Cerebellar nuclear complex (tissue), 1 donor: ENCODE measurements at places on chromosomes 2 and 18.

GRCh38 chr2:74461187-74462053, 3.2 kb downstream of the WBP1 start:
- no peak for DNase-seq

DNA sequence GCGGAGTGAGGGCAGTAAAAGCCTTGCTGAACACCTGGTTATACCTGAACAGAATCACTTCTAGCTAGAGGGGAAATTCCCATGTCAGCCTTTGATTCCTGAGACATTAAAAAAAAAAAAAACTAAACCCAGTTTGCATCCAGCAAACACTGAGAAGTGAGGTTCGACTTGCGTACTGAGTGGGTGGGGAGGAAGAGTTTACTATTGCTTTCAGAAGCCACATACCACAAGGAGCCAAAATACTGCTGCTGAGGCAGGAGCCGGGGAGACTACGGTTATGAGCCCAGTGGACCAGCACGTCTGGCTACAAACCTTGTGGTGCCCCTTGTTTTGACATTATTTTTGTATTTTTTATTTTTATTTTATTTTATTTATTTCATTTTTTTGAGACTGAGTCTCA, 2.7 kb downstream of the COLEC11 start:
- no peak for DNase-seq

GRCh38 chr2:127024769-127025358, 82.1 kb downstream of the BIN1 start:
- no peak for DNase-seq

DNA sequence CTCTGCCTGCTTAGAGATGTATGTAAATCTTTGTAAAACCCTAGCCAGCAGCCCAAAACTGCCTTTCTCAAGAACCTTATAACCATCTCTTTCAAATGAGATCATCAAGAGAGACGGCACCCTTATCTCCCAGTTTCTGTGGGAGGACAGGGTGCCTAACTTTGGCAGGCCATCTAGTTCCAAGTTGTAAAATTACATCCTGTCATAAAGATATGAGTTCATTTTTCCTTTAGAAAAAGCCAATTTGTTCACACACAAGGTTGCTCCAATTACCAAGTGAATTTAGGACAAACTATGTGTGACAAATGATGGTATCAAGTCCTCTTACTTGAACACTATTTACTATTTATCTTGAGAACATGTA, 65.3 kb downstream of the MEMO1 start:
- DNase-seq, result no peak

DNA sequence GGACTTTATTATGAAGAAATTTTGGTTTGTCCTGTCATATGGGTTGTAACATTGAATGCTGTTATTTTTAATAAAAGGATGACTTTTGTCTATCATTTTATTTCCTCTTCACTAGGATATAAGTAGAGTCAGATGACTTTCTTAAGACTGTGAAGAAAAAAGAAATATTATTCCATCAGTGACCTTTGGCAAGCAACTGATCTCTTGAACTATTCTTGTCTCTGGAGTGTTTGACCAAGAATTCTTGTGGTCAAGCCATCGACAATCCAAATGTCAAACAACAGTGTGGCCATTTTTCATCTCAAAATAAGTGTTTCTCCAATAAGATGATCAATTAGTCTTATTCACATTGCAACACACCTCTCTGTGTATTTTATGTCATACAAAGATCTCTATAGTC, 24.9 kb downstream of the HOXD1 start:
- DNase-seq, result no peak

DNA sequence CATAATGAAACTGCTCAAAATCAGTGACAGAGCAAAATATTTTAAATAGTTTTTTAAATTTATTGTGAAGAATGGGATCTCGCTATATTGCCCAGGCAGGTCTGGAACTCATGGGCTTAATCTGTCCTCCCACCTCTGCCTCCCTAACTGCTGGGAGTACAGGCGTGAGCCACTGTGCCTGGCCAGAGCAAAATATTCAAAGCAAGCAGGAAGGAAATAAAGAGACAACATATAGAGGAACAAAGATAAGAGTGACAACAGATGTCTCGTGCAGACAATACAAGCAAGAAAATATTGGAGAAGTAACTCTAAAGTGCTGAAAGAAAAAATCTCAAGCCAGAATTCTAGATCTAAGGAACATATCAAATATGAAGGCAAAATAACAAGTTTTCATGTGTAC, 5.0 kb upstream of the SCLY start:
- no peak for DNase-seq

DNA sequence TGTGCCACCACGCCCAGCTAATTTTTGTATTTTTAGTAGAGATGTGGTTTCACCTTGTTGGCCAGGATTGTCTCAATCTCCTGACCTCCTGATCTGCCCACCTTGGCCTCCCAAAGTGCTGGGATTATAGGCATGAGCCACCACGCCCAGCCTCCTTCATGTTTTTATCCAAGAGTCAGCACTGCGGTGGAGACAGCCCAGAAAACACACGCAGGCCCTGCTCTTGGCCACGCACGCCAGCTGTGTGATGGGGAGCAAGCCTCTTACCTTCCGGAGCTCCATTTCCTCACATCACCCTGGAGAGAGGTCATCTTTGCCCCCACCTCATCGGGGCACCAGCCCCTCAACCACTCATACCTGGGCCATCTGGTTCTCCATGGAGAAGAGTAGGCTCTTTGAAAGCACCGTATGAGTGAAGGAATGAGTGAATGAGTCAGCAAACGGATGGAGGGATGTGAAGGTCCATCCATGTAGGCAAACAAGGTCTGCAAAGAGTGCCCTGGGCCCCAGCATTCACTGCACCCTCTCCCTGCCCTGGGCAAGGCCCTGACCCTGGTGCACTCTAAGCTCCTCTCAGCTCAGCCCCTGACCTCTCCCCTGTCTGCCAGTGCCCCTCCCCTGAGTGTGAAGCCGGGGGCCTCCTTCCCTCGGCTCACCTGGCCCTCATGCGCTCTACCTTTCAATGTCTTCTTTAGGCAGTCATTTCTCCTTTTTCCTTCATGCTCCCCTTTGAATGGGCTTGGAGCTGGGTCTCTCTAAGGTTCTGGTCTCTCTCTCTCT, 7.4 kb downstream of the GYPC start:
- no peak for DNase-seq

- no peak for DNase-seq
These were observed 35.6 kb downstream of the SLC25A12 start for GRCh38 chr2:171858397-171858958.

DNA sequence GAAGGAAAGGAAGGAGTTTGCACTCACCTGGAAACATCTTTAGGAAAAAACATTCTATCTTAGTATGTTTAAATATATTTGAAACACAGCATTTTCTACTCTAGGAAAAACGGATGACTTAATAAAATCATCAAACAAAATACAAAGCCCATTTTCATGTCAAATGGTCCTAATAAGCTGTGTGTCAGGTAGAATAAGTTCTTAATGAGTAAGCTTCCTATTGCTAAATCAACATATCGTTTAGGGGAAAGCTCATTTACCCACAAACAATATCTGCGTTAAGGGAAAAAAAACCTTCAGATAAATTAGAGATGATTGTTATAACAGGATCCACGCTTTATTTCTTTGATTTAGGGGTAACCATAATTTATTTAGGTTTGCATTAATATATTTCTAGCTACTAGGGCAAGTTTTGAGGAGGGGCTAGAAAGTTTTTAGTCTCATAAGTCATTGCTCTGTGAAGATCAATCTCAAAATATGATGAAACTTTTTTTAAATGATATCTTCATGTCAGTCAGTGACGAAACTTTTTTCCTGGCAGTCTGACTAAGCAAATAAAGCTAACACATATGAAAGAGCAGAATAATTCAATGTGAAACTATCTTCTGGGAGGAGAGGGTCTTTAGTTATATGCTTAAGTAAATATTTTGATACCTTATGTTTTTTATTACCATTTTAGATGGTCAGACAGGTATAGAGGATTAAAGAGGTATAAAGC, 147.1 kb downstream of the WDSUB1 start:
- no peak for DNase-seq

GRCh38 chr2:235002198-235003095, 50.6 kb downstream of the SH3BP4 start:
- no peak for DNase-seq

GRCh38 chr2:146467425-146467824, 1377.4 kb upstream of the ACVR2A start:
- DNase-seq, result no peak

GRCh38 chr2:20541651-20542050, 94.8 kb downstream of the RHOB start:
- DNase-seq, result no peak

- no peak for DNase-seq
These were observed 2.6 kb downstream of the AFG3L2 start for GRCh38 chr18:12374401-12374800.

GRCh38 chr2:54353216-54353615, 97.2 kb upstream of the TSPYL6 start:
- no peak for DNase-seq

DNA sequence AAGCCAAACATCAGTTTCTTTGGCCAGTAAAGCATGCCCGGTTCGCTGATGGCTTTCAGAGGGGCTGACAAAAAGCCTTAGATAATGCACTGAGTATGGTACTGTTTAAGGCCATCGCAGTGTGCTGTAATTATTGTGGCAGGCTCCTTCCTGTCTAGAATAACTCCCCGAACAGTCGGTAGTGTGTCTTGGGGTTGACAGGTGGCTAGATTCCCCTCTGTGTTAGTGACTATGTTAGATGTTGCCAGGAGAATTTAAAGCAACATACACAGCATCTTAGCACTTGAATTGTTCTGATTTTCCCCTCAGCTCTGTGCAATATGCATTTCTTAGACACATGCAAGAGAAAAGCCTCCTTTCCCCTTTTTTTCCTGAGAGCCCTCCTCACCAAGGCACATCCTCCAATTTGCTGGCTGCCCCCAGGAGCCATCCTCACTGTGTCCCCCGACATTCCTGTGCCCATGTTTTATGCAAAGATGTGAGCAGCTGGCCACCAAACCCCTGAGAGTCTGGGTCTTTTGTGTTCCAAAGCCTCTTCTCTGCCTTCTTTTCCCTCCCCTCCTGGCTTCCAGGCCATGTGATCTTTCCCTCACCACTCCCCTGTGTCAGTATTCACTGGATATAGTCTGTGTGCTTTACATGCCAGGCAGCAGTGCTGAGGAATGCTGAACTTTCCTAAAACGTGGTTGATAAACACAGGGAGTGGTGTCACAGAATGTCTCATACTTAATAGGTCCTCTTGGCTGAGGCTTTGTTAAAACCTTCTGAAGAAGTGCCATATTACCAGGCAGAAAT, 331.5 kb downstream of the HRH4 start:
- peak; percentile 78 for DNase-seq

GRCh38 chr18:10041180-10041579, 127.4 kb downstream of the VAPA start:
- no peak for DNase-seq

DNA sequence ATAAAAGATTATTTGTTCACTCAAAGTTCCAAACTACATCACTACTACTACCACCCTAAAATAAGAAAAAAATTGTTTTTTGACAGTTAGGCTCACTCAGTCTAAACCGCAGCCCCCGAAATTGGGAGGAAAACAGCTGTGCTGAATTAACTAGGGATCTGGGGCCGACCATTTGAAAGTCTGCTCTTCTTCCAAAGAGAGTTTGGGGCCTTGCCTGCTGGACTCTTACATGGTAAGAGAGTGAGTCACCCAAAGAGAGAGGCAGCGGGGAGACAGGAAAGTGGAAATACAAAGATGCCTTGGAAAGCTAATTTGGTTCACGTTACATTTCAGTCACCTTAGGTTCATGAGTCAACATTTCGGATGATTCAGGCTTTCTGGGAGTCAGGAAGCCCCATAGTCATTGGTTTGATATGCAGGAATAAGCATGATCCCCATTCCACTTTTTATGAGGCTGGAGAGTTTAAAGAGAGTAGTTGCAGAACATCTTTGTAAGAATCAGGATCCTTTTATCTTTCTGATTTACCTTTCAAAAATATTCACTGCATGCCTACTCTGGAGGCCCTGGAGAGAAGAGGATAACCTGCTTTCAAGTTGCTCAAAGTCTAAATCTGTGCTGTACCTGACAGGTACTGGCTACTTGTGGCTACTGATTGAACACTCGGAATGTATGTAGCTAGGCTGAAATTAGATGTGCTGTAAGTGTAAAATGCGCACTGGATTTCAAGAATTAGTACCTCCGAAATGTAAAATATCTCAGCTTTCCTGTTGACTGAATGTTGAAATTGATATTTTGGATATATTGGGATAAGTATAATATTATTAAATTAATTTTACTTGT, 995 bp upstream of the RTN4 start:
- no peak for DNase-seq

GRCh38 chr2:168424112-168424951, 31.7 kb upstream of the CERS6 start:
- DNase-seq, result no peak

DNA sequence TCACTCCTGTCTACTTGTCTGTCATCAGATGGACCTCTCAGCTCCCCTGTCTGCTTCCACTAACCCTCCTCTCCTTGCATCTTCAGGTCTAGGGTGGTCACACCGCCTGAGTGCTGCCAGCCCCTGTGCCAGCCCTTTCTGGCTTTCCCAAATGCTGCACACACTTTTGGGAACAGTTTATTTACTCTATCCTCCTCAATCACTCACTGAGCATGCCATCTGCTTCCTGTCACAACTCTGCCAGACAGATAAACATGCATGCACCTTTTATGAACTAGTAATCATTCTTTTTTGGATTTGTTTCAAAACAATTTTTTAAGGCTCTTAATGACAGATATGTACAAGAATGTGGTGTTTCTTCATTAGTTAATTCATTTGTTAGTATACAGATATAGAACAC, 56.3 kb upstream of the CCDC195 start:
- no peak for DNase-seq

- DNase-seq, result no peak
These were observed 16.4 kb upstream of the SERPINB13 start for GRCh38 chr18:63570721-63571120.

- no peak for DNase-seq
These were observed 117.5 kb downstream of the MMADHC start for GRCh38 chr2:149470046-149470445.

GRCh38 chr2:178927173-178927572, 120.0 kb upstream of the TTN start:
- no peak for DNase-seq

- no peak for DNase-seq
These were observed 205.8 kb downstream of the SPAG16 start for GRCh38 chr2:213490087-213490486.

GRCh38 chr2:128237911-128238697, 80.6 kb downstream of the HS6ST1 start:
- DNase-seq, result no peak

DNA sequence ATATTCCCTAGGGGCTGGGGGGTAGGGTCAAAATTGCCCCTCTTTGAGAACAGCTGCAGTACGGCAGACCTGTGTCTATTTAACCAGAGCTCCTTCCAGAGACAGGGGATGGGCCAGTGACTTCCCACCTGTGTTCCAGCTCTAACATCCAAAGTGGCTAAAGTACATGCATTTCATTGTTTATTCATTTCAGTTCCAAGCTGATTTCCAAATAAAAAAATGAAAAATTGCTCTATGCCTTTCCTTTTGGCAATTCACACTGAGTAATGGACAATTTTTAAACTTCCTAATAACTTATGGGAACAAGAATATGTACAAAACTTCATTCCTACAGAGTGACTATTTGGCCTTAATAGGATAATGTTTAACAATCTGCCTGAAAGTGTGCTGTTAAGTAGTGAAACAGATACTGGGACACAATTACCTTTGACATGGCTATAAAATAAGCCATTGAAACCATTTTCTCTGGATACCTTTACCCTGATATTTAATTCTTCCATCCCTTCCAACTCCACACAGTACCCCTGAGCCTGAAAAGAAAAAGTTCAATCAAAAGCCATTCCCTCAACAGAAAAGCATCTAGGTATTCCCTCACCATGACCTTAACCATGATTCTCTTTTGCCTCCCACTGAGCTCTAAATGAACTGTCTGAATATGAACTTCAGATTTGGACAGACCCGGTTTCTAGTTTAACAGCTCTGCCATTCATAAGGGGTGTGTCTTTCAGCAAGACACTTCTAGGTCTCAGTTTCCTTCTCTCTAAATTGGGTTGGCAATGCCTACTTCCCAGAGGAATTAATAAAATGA, 73.1 kb downstream of the RDH14 start:
- DNase-seq, result no peak
